ENCODE measurements at places on chromosomes 3 and 15. TPM values are rescaled to one million over a fixed set of nuclear protein-coding genes. Genes with fewer than 3 reads are reported as not detected.

LTK gene
- total RNA-seq = 0.81 TPM

ZIC1 gene
- not detected for total RNA-seq

LCTL gene
- total RNA-seq = not detected

NDN gene
- 2.6 TPM for total RNA-seq

MKRN2OS gene
- not detected for total RNA-seq

SCN5A gene
- total RNA-seq = 0.52 TPM

Data from activated CD8-positive, alpha-beta T cell treated with anti-CD3 and anti-CD28 coated beads for 36 hours (primary cell).